Activated CD4-positive, alpha-beta memory T cell treated with anti-CD3 and anti-CD28 coated beads, Interleukin-2, amount 10 ng/mL, durations not matched to agents 7 days and 5 days (primary cell): ENCODE measurements at places on chromosomes 1 and 21. TPM values are rescaled to one million over a fixed set of nuclear protein-coding genes. Genes with fewer than 3 reads are reported as not detected.
A peak's percentile ranks its signal among the peaks of the same experiment; 100 is the strongest.

- DNase-seq, result peak; percentile 36
Measured at GRCh38 chr21:33980276-33980916, 64.8 kb upstream of the ATP5PO start.

DNA sequence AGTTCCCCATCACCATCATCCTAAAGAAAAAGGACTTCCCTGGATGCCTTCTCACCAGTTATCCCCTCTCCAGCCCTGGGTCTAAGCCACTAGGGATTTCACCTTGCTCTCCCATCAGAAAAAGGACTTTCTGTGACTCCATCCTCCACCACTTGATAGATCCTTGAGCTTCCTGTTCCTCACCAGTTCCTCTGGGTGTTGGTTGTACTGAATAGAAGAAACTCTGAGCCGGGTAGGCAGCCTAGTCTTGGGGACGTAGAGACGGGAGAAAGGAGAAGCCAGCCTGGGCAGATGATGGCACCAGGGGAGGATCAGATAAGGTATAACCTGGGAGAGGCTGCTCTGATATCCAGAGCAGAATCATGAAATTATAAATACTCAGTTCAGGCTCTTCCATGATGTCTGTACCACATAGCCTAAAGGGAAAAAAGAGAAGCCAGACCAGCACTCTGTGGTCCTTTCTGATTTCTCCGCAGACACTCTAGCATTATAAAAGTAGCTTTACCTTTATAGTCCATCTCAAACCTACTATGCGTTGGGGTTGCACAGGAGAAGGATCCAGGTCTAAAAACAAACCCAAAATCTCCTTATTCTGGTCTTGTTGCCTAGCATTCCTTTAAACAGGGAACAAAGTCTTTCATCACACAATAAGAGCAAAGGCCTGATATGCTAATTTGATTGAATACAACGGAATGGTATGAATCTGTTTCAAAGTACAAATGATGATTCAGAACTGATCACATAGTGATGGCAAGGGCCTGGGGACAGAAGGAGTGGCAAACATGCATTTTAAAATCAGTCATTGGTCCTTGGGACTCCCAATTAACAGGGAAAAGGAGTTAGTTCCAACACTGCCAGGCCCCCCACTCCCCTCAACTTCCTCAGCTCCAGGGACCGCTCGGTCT is 1.2 kb upstream of the CD34 start:
- no peak for DNase-seq

GSTM1 gene
- total RNA-seq, result not detected

CA6 gene
- not detected for total RNA-seq

GRCh38 chr1:205335692-205336091 is 14.1 kb upstream of the NUAK2 start:
- DNase-seq, result peak; percentile 83
